ENCODE measurements at places on chromosomes 2 and 18. TPM values are rescaled to one million over a fixed set of nuclear protein-coding genes. Genes with fewer than 3 reads are reported as not detected.

LYPD1 gene
- total RNA-seq: 21.5 TPM

CD8B2 gene
- not detected for total RNA-seq

L3MBTL4 gene
- total RNA-seq: not detected

GPD2 gene
- total RNA-seq: 27.7 TPM

TLX2 gene
- total RNA-seq: 0.44 TPM

TEX44 gene
- not detected for total RNA-seq

MYO1B gene
- total RNA-seq: 65.7 TPM

RHOB gene
- 276 TPM for total RNA-seq

EPB41L3 gene
- total RNA-seq: 0.31 TPM

ZCCHC2 gene
- total RNA-seq: 7.9 TPM

CDH2 gene
- 32.4 TPM for total RNA-seq

KCNE4 gene
- total RNA-seq: 0.83 TPM

NFATC1 gene
- total RNA-seq: 7.1 TPM

SLC16A14 gene
- total RNA-seq: 1.0 TPM

FER1L5 gene
- total RNA-seq: not detected
